ENCODE measurements at places on chromosomes 3 and 15.

DNA sequence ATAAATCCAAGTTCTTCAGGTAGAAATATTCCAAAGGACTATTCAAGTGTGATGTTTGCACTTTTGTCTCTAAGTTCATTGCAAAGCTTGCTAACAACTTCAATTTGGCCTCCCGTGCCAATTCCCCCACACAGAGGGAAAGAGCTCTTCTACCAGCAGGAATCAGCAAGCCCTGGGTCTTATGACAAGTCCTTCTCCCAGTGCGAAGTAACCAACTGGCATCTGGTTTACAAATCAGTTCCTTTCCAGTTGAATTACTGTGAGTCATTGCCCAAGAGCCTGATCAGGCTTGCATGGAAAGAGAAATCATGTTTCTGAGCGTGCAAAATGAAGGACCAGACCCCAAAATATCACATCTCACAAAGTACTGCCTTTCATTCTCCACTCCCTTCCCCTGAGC, 62.7 kb upstream of the SLCO3A1 start:
- no peak for DNase-seq

DNA sequence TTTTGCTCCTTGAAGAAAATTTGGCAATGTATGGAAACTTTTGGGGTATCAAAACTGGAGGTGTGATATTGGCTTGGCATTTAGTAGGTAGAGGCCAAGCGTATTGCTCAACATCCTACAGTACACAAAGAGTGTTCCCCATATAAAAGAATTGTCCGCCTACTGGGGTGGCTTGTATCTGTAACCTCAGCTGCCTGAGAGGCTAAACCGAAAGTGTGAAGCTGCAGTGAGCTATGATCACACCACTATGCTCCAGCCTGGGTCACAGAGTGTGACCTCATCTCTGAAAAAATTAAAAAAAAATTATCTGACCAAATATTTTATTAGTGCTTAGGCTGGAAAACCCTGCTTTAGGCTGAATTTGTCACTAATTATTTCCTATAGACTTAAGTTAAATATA, 483.9 kb downstream of the PYDC2 start:
- no peak for DNase-seq

- no peak for DNase-seq
Observed at GRCh38 chr3:30747771-30748281, 141.4 kb downstream of the TGFBR2 start.

GRCh38 chr15:93983526-93983925, 247.8 kb upstream of the MCTP2 start:
- no peak for DNase-seq

DNA sequence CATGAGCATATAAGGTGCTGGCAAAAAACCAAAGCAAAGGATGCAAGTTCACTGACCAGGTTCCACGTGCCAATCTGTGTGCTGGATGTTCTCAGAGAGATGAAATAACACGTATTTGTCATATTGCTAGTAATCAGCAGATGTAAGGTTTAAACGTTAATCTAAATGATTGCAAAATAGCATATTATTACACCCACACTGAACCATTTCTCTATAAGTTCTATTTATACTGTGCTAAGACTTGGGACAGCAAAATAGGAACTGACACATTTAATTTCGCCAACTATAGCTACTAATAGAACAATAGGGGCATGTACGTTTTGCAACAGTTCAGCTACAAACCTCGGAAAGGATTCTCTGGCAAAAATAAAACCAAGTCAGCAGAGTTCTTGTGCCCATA, 350.3 kb upstream of the ZNF385D start:
- DNase-seq, result no peak

GRCh38 chr15:81157195-81157938, 23.3 kb downstream of the CFAP161 start:
- DNase-seq, result no peak

- DNase-seq, result no peak
Observed at GRCh38 chr15:83588441-83588840, 65.5 kb upstream of the ADAMTSL3 start.

DNA sequence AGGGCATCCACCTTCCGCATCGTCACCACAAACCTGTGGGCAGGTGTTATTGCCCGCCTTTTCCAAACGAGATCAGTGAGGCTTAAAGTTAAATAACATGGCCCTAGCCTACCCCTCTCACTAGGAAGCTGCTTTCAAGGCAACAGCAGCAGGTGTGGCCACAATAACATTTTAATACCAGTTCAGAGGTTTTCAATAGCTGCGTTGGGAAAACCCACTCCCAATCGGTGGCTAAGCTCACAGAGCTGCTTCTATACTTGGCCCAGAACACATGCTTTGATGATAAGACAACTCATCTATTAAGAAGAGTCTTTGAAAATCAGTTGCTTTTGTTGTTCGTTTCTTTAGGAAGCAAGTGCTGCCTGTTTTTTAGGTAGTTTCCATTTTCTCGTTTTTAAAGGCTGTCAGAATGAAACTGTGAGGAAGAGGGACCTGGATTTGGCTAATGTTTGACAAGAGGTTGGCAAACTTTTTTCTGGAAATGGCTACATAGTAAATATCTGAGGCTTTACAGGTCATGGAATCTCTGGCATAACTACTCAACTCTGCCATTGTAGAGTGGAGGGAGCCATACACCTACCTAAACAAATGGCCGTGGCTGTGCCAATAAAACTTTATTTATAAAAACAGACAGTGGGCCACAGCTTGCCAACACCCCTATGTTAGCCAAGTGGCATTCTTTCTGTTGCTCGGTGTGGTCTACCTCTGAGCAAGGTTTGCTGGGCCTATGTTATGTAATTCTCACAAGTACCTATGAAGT, 179.6 kb downstream of the FEZF2 start:
- no peak for DNase-seq

DNA sequence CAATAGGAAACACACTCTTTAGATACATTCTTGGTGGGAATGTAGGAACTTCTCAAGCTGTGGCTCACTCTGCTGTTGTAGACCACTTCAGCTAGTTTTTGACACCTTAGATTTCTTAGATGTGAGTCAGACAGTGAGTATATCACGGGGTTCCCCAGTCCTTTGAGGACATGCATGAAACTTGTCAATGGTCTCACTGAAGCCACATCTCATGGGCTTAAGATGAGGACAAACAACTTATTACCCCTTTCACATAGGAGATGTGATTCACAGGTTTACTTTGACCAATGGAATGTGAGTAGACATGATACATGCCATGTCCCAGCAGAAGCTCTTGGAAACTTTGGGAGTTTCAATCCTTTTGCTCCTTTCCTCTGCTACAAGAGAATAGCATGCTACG, 325.5 kb downstream of the CHST2 start:
- no peak for DNase-seq

GRCh38 chr3:157447026-157447694, 10.5 kb downstream of the PTX3 start:
- DNase-seq, result no peak

- no peak for DNase-seq
Observed at GRCh38 chr15:65245096-65245856, 34.0 kb upstream of the CILP start.

DNA sequence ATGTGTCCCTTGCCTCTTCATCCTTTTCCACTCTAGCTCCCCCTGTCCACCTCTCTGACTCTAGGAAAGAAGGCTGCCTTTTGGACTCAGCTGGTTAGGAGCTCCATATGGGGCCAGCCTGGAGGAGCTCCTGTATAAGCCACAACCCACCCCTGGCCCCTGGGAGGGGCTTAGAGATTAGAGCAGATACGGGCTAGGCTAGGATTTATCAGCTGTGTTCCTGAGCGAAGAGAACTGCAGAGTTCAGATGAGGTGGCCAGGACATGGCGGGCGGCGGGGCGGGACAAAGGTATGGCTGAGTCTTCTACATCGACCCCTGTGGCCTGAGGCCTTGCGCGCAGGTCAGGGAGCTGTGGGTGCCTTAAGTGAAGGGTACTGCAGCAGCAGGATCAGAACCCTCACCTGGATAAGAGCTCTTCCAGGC, 7.9 kb downstream of the NBEAL2 start:
- no peak for DNase-seq

- no peak for DNase-seq
Observed at GRCh38 chr3:185763347-185764005, 61.4 kb downstream of the IGF2BP2 start.

GRCh38 chr3:194034346-194035336, 101.3 kb upstream of the HES1 start:
- DNase-seq, result no peak

DNA sequence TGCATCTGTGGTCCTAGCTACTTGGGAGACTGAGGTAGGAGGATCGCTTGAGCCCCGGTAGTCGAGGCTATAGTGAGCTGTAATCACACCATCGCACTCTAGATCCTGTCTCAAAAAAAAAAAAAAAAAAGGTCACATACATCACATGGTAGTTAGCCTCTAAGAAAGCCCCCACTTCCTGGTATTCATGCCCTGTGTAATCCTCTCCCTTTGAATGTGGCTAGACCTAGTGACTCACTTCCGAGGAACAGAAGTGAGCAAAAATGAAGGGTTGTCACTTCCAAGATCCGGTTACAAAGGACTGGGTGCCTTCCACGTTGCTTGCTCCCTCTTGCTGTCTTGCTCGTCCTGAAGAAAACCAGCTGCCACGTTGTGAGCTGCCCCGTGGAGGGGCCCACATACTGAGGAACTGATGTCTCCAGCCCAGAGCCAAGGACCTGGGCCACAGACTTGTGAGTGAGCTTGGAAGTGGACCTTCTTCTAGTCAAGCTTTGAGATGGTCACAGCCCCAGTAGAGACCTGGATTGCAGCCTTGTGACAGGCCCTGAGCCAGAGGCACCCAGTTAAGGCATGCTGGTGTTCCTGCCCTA, 12.6 kb upstream of the LCTL start:
- no peak for DNase-seq

DNA sequence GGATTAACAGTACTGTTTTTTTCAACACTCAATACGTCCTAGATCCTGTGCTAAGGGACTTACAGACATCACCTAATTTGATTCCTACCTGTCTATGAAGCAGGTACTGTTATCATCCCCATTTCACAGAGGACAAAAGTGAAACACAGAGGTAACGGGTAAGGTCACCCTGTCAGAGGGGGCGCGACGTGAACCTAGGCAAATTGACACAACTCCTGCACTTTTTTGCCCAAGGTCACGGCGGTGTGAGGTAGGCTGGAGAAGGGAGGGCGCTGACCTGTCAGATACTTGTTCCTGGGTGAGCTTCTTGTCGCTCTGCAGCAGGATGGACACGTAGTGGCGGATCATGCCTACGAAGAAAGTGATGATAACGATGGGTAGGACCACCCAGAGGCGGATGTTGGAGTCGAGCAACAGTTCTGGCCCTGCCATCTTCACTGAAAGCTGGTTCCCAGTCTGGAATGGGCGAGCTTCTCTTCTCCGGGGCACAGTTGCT, 363 bp downstream of the EMC3 start:
- no peak for DNase-seq

- DNase-seq, result no peak
Observed at GRCh38 chr3:150299201-150299600, 108.9 kb upstream of the TSC22D2 start.

- peak; percentile 57 for DNase-seq
Observed at GRCh38 chr3:159796744-159797143, 191.9 kb upstream of the IL12A start.

GRCh38 chr15:51374131-51374530, 32.7 kb downstream of the GLDN start:
- no peak for DNase-seq

- no peak for DNase-seq
Observed at GRCh38 chr3:42704136-42704841, 1.7 kb upstream of the HHATL start.

DNA sequence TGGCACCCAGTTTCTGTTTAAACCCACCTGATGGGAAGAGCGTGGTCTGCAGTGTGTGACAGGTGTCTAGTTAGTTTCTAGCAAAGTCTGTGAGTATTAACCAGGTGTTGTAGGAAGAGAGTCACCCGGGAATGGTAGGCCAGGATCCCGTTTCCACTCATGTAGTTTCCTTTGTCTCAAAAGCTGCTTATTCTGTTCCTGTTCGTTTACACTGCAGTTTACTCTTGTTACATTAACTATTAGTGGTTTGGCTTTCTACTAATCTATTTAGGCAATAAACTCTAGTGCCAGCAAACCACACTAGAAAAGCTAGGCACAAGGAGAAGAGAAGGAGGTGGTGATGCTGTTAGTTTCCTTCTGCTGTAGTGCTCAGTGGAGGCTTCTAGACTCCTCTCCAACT, 32.7 kb downstream of the WDR76 start:
- no peak for DNase-seq

GRCh38 chr3:183537295-183537730, 18.2 kb downstream of the KLHL6 start:
- DNase-seq, result peak; percentile 47

GRCh38 chr15:49168016-49168415, 2.0 kb upstream of the GALK2 start:
- no peak for DNase-seq

Data from BJ (cell line).